Panc1 (cell line): ENCODE measurements at places on chromosomes 1 and 21.

GRCh38 chr1:64865105-64865757 lies 101.1 kb downstream of the JAK1 start:
- no peak for DNase-seq

GRCh38 chr1:109501644-109502363 lies 7.7 kb downstream of the AMIGO1 start:
- no peak for DNase-seq

- no peak for DNase-seq
Observed at GRCh38 chr21:37405629-37406028, 39.1 kb downstream of the DYRK1A start.

DNA sequence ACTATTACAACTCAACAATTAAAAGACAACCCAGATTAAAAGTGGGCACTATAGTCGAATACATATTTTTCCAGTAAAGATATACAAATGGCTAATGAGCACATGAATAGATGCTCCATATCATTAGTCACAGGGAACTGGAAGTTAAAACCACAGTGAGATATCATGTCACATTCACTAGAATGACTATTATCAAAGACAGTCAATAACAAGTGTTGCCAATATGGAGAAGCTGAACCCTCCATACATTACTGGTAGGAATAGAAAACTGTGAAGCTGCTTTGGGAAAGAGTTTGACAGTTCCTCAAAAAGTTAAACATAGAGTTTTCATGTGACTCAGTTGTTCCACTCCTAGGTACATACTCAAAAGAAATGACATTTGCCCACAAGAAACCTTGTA lies 30.6 kb upstream of the MRPS6 start:
- no peak for DNase-seq
